ENCODE measurements at places on chromosomes 16 and 17.

- DNase-seq = no peak
Observed at GRCh38 chr16:49904348-49905062, 48.6 kb upstream of the ZNF423 start.

- DNase-seq = peak; percentile 83
Observed at GRCh38 chr17:29069526-29070041, 26.6 kb downstream of the PIPOX start.

GRCh38 chr16:11004973-11005610 lies 60.7 kb downstream of the CLEC16A start:
- DNase-seq = no peak

DNA sequence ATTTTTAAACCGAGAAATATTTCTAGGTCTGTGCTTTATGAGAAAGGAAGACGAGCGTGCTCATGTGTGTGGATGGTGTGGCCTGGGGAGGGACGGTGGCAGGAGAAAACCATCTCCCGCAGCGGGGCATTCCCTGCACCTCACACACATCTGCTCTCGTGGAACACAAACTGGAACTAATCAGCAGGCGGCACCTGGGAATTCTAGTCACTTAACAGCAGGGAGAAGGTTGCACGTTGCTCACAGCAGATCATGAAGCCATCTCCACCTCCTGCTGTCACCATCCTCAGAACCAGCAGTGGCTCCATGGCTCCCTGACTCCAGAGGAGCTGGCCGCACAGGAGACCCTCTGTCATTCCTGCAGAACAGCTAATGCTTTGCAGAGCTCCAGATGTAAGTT lies 35.2 kb downstream of the ADCY9 start:
- DNase-seq = no peak

DNA sequence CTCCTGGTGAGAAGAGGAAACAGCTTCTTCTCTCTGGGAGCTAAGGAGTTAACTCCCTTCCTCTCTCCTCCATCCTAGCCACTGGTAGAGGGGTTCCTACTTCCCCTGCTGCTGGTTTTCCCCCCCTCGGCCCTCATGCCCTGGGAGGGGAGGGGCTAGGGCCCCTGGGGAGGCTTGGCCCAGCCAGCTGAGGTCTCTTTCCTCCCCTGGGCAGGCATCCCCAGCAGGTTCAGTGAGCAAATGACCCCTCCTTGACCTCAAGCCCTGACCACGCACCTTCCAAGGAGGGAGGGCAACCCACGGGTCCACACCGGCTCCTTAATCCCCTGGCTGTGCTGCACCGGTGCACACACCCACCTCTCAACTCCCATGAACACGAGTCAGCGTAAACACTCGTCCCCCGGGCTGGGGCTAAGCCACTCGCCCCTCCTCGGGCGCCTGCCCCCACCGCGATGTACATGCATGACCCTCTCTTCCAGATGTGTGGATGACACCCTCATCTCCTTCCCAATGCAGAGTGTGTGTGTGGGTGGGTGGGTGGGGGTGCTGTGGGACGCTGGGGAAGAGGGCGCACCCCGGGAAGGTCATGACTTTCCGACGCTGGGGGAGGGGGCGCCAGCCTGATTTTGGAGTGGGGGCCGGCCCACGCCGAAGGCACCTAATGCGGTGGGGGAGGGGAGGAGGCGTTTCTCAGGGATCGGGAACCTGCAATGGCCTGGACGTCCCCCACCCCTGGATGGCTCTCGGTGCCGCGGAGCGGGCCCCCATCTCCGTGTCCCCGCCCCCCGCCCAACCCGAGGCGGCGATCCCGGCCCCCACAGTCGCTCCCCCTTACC lies 33.7 kb downstream of the SRCIN1 start:
- DNase-seq = peak; percentile 67

DNA sequence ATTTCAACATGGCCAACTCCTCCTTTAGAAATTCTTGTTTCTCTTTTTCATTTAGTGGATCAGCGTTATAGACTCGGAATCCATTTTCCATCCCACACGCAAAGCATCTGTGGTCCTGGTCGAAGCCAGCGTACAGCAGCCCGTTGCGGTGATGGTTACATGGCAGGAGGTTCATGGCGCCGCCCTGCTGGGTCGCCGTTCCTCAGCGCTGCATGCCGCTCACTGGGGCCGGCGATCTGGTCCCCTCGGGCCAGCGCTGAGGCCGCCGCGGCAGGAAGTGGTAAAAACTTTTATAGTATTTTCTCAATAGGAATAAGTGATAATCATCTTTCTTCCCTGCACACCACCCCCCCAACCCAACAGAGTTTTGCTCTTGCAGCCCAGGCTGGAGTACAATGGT lies 29.9 kb upstream of the RHOT1 start:
- DNase-seq = no peak

GRCh38 chr17:77400445-77400870 lies 259.7 kb downstream of the SEC14L1 start:
- peak; percentile 93 for DNase-seq

GRCh38 chr17:48527547-48527932 lies 3.3 kb downstream of the HOXB1 start:
- no peak for DNase-seq

DNA sequence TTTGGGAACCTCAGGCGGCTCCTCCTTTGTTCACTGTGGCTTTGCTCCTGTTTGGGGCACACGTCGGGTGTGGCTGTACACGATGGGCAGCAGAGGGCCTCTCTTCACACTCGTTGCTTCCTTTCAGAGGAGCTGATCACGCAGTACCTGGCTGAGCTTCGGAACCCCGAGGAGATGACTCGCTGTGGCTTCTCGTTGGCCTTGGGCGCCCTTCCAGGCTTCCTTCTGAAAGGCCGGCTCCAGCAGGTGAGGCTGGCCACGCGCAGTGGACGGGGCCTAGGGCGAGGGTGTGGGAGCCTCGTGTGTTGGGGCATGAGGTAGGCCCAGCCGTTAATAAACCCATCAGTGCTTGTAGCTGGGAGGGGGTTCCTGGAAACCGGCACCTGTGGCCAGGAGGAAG lies 85.0 kb upstream of the ZNF750 start:
- DNase-seq = no peak

GRCh38 chr17:43338886-43339516 lies 59.8 kb upstream of the ARL4D start:
- DNase-seq = peak; percentile 58

DNA sequence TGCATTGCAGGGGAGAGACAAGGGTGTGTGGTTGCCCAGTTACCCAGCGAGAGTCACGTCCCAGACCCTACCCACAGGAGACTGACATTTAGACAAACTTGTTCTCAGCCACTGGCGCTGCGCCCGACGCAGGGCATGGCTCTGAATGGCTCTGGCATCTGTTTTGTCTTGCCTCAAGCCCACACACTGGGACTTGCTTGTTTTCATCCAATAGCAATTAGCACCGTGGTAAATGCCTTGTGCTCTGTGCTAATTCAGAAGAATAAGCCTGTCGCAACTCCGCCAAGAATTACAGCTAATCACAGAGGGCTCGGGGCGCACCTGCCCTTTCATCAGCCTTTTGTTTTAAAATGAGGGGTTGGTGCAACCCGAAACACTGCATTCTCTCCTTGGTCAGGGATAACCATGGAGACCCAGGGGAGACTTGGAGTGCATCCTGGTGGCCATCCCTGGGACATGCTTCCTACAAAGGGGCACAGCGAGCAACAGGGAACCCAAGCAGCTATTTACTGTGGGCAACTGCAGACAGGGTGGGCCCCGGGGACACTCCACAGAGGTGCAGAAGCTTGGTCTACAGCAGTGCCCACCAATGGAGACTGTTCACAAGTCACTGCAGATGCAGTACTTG lies 220.6 kb upstream of the ZFHX3 start:
- DNase-seq = no peak

GRCh38 chr16:72201387-72201786 lies 29.4 kb upstream of the PMFBP1 start:
- no peak for DNase-seq

DNA sequence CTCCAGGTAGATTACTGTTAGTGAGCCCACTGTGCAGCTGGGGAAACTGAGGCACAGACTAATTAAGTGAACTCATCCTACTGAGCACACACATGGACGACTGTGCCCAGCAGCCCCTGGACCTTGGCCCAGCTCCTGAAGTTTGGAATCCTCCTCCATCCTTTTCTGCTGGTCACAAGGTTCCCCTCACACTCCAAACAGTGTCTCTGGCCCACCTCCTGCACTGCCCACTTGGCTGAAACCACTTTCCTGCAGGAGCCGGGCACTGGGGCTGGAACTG lies 3.6 kb downstream of the RHBDF2 start:
- DNase-seq = no peak

DNA sequence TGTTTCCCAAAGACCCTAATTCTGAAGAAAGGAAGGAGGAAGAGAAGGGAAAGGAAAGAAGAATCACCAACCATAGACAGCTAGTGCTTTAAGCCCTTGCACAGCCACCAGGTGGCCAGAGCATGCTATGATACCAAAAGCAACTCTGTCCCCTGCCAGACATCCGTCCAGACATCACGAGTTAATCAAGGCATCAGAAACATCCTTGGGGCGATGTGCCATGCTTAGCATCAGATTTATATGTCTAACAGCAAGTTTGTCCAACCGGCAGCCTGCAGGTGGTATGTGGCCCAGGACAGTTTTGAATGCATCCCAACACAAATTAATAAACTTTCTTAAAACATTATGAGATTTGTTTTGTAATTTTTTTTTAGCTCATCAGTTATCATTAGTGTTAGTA lies 2.9 kb upstream of the CRYBA1 start:
- peak; percentile 77 for DNase-seq

GRCh38 chr17:56478836-56479447 lies 114.6 kb upstream of the NOG start:
- peak; percentile 57 for DNase-seq

GRCh38 chr16:26583803-26584202 lies 482.9 kb upstream of the C16orf82 start:
- no peak for DNase-seq

DNA sequence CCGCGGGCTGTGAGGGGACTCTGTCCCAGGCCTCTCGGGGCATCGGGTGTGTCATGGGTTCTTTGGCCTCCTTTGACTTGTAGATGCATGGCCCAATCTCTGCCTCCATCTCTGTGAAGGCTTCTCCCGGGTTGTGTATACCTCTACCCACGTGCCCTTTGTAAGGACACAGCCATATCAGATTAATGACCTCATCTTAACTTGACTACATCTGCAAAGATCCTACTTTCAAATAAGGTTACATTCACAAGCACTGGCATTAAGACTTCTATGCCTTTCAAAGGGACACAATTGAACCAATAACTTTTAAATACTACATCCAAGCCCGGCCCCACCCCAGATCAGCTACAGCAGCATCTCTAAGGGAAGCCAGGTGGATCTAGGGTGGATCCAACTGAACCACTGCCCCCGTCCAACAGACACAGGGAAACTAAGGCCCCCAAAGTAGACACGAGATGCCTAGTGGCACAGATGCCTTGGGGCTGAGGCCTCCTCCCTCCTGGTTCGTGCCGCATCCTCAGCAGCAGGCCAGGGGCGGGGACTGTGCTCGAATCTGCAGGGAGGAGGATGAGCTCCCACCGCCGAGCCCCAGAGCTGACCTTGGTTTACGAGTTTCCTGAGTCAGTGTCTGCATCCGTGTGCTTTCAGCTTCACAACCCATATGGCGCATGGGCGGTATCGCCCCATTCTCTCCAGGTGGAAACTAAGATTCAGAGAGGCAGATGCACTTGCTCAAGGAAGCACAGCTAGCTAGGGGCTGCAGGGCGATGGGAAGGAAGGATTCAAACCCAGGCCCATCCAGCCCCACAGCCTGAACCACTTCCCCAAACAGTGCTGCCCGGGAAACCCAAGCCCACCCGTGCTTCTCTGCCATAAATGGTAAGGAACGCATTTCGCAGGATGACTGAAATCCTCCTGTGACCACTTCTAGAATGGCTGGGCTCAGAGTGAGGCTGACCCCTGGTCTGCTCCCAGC lies 353.3 kb downstream of the C16orf95 start:
- DNase-seq = no peak

- DNase-seq = peak; percentile 66
Observed at GRCh38 chr17:78359321-78359996, 418 bp downstream of the SOCS3 start.

GRCh38 chr17:47287068-47287467 lies 33.4 kb downstream of the ITGB3 start:
- no peak for DNase-seq

GRCh38 chr17:32491371-32492263 lies 4.8 kb downstream of the CDK5R1 start:
- peak; percentile 71 for DNase-seq

- DNase-seq = no peak
Observed at GRCh38 chr16:50247906-50248608, 18.3 kb upstream of the ADCY7 start.

- no peak for DNase-seq
Observed at GRCh38 chr17:63549289-63549945, 860 bp upstream of the DCAF7 start.

DNA sequence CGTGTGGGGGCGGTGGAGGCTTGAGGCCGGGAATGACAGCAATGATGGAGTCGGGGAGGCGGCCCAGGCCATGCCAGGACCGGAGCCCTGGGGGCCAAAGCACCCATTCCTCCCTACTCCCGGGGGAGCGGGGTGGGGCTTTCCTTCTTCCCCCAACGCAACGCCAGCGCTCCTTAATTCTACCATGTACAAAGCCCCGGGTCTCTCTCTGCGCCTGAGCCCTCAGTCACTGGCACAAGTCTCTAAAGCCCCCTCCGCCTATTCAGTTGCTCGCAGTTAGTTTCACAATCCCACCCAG lies 245 bp upstream of the RNF227 start:
- DNase-seq = no peak

DNA sequence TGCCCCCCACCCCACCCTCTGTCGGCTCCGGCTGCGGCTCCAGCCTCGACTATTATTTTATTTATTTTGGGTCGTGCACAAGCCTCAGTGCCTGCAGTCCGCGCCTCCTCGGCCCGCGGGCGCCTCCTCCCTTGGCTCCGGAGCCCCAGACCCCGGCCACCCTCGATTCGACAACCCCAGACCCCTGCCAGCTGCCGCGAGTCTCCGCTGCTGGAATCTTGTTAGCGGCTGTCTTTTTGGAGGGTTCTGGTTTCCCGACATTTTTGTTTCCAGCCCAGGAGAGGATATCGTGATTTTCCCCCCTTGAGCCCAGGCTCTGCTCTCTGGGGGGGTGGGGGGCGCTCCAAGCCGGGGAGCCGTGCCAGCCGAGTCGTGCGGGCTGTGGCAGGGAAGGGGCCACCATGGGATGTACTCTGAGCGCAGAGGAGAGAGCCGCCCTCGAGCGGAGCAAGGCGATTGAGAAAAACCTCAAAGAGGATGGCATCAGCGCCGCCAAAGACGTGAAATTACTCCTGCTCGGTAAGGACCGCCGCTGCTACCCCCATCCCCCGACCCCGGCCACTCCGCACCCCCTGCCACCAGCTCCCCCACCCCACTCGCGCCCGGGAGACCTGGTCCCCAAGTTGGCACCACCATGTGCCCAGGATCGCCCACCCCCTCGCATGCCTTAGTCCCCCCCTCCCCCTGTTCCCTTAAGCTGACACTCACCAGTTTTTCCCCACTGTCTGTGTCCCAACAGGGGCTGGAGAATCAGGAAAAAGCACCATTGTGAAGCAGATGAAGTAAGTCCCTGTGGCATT lies 746 bp downstream of the GNAO1 start:
- DNase-seq = peak; percentile 52

GRCh38 chr17:48051706-48052486 lies 3.7 kb downstream of the NFE2L1 start:
- no peak for DNase-seq

GRCh38 chr16:64522548-64522947 lies 599.3 kb downstream of the CDH11 start:
- DNase-seq = no peak

- no peak for DNase-seq
Observed at GRCh38 chr17:79039171-79039570, 15.2 kb downstream of the C1QTNF1 start.
